ENCODE measurements at places on chromosomes 12 and 14.

- no peak for DNase-seq
These were observed 21.0 kb downstream of the ALX1 start for GRCh38 chr12:85301051-85301450.

DNA sequence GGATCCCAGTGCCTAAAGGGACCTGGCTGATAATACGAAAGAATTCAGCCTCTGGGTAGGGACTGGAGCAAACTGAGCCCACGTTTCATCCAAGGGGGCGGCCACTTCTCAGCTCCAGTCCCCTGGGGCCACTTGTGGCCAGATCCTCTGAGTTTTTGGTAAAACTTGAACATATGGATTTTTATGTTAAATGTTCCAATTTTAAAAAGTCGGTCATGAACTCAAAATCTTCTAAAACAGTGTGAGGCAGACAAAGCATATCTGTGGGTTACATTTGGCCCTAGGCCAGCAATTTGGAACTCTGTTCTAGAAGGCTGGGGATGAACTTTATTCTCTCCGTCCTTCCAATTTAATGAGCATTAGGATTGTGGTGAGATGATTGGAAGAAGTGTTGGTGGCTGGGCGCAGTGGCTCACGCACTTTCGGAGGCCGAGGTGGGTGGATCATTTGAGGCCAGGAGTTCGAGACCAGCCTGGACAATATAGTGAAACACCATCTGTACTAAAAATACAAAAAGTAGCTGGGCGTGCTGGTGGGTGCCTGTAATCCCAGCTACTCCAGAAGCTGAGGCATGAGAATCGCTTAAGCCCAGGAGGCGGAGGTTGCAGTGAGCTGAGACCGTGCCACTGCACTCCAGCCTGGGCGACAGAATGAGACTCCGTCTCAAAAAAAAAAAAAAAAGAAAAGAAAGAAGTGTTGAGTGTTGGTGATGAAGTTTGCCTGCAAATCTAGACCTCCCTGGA lies 3.0 kb upstream of the PPP1CC start:
- DNase-seq = no peak

DNA sequence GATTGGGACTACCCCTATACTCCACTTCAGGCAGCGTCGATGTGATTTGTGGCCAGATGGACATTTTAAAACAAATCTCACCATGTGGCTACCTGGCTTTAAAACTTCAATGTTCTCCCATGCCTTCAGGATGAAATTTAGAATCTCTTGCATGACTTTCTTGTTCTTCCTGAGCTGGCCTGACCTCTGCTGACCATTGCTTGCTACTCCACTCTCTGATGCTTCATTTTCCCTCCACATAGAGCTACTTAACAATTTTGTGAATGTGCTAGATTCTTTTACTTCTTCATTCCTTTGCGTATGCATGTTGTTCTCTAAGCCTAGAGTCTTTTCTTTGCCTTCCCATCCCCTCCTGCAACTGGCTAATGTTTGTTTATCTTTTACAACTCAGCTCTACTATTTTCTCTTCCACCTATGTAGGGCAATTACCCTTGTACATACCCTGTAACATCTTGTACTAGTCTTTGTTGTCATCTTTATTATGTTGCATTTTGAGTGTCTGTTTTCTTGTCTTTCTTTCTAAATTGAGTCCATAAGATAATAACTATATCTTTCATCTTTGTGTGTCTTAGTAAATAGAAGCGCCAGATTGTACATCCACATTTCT lies 41.2 kb downstream of the YLPM1 start:
- no peak for DNase-seq

DNA sequence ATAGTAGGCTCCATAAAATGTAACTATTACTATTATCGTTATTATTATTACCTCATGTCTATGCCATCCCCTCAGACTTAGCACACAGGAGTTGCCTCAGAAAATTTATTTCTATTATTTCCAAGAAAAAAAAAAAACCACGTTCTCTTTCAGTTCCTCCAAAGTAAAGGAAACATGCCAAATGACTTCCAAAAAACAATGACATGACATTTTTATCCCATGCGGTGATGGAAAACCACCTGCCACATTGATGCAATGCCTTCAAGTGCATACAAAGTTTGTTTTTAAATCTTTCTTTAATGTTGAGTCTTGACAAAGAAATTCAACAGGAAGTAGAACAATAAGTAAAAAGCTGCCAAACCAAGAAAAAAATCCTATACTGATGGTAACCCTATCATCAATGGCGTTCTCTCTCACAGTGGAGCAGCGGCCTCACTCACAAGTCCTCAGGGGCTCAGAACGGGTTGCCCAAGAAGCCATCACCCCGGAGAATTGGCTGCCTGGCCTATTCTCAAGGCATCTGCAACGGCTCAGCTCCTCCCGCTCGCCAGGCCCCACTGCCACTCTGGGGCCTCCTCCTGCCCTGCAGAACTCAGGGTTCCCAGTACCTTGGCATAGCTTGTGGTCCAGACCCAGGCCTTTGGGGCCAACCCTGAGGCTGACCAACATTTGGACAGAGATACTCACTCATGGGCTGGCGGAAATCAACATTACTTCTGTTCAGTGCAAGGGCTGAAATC lies 51.9 kb downstream of the SERPINA3 start:
- DNase-seq = no peak

GRCh38 chr12:91040096-91040755 lies 17.6 kb downstream of the KERA start:
- no peak for DNase-seq

DNA sequence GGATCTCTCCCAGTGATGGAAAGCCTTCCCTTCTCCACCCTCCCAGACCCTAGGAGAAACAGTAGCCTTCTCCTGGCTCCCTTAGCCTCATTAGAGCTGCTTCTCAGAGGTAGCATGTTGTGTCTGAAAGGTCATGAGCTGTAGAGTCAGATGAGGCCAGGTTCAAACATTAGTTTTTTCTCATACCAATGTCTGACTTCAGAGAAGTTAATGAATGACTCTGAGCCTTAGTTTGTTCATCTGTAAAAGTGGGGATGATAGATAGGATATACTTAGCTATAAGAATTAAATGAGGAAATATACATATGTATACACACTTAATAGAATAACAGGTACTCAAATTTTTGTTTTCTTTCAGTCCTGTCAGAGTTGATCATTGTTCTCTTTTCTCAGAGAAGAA lies 523 bp downstream of the SLC6A13 start:
- DNase-seq = no peak
